ENCODE measurements at places on chromosomes 11 and 22. TPM values are rescaled to one million over a fixed set of nuclear protein-coding genes. Genes with fewer than 3 reads are reported as not detected.

The CNIH2 gene
- total RNA-seq: 0.72 TPM

- DNase-seq: no peak
Measured at GRCh38 chr11:31657091-31657490, 147.5 kb downstream of the ELP4 start.

DNA sequence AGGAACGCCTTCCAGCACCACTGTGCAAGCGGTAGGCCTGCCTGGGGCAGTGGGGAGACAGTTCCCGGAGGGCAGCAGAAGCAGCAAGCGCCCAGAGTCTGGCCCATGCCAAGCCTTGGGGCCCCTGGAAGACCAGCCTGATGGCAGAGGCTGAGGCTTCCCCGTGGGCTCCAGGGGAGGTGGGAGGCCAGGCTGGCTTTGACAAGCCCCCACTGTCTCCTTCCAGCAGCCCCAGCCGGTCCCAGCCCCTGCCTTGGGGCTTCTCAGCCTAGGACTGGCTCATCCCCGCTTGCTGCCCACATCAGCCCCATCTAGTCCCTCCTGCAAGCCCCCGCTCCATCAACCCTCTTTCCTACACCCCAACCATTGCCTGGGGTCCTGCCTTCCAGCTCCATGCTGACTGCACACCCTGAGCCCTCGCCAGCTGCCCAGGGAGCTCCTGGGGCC, 46.7 kb downstream of the IGF2 start:
- no peak for DNase-seq

DNA sequence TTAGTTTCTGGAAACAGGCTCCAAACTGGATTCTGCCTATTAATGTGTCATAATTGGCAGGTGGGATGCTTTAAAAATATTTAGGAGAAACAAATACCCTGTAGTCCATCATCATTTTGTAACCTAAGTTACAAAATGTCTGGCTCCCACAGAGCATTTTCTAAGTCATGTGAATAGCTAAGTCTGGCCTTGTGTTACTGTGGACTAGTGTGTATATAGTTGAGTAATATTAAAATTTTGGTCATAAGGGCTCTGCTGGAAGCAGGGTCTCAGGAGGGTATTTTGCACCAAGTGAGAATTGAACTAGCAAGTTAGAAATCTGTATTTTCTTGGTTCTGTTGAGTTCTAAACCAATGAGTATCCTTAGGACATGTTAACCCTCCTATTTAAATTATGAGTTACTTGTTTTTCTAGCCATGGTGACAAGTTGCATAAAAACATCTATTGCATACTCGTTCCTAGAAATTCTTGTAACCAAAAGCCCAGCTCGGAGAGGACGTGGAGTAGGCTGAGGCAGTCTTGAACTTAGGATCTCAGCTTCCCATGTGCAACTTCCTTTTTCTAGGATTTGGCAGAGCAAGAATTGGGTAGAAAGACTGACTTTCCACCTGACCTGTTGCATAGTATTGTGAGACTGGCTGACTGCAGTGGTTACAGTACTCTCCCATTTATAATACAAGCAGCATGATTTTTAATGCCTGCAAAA, 5.4 kb downstream of the PTPMT1 start:
- no peak for DNase-seq

DNA sequence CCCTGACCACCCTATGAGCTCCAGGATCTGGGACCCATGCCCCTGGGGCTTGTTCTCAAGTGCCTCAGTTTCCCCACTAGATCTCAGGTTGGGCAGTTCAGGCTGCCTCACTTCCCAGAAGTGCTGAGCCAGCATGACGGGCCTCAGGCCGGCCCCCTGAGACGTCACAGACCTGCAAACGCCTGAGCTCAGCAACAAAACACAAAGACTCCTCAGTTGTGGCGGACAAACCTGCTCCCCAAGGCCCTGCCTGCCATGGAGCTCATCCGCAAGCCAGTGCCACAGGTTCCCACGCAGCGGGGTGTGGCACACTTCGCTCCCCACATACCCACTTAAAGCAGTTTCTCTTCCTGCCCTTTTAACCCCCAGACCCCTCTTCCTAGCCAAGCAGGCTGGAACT, 45.2 kb downstream of the NECTIN1 start:
- no peak for DNase-seq

DNA sequence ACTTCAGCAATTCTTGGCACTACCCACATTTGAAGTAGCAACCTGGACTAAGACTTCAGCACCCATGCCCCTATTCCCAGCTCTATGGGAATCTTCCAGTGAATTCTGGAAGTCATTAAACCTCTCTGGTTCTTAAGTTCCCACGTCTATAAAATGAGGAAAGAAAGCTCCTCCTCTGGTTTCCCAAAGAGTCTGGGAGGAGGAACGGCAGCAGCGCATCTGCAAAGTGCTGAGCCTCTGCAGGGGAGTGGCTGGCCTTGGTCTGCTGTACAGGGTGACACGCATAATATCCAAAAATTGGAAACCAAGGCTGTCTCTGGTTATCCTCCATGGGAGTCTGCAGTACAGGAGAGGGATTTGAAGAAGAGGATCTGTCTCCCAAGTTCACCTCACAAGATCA, 73.6 kb upstream of the TP53I11 start:
- no peak for DNase-seq

All from A172 (cell line).